ENCODE measurements at places on chromosomes 5 and 9.
A peak's percentile ranks its signal among the peaks of the same experiment; 100 is the strongest.

GRCh38 chr5:27392716-27393115 is 354.3 kb upstream of the CDH9 start:
- no peak for DNase-seq

DNA sequence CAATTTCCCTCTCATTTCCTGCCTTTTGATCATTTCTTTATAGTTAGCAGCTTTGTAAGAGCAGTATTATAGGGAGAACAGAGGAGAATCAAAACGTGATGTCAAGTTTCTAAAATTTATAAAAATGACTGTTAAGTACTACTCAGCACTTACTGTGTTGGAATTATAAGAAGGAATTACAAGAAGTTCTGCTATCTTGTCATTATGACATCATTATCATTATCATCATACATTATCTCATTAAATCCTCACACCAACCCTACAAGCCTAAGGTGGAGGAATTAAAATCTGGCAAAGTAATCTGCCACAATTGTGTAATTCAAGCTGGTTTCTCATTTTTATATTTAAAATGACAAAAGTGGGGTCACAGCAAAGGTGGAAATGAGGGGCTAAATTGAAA is 316.2 kb upstream of the CD180 start:
- DNase-seq: no peak

GRCh38 chr5:158658446-158659230 is 441.1 kb downstream of the EBF1 start:
- no peak for DNase-seq

DNA sequence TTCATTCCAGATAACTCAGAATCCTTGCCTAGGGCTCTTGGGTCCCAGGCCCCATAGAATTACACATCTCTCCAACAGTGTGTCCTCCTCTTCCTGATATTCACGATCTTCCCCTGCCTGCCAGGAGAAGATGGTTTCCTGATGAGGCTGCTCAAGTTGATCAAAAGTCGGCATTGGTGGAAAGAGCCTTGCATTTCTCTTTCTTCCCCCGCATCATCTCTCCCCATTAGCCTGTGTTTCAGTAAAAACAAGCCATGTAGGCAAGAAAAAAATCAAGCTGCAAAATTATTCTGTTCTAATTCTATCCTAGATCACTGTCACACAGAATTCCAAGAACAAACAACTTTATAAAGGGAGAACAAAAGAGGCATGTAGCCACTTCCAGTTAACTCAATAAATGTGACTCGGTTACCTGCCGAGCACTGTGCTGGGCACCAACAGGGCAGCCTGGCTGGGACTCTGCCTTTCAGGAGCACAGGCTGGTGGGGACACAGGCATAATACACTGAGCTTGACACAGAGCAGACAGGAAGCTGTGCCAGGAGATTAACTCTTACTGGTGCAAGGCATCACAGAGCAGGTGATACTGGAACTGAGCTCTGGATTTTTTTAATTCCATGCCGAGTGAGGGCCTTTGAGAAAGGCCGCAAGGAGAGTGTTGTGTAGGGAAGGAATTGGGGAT is 25.6 kb downstream of the TMOD1 start:
- no peak for DNase-seq

- DNase-seq: no peak
Measured at GRCh38 chr9:114059047-114059803, 18.9 kb downstream of the AMBP start.

- no peak for DNase-seq
Measured at GRCh38 chr5:66982056-66982387, 214.6 kb downstream of the CD180 start.

- no peak for DNase-seq
Measured at GRCh38 chr9:126164796-126165525, 161.7 kb upstream of the MVB12B start.

- DNase-seq: no peak
Measured at GRCh38 chr9:4027606-4028005, 272.3 kb downstream of the GLIS3 start.

- DNase-seq: no peak
Measured at GRCh38 chr5:90434116-90434714, 24.7 kb upstream of the CETN3 start.

DNA sequence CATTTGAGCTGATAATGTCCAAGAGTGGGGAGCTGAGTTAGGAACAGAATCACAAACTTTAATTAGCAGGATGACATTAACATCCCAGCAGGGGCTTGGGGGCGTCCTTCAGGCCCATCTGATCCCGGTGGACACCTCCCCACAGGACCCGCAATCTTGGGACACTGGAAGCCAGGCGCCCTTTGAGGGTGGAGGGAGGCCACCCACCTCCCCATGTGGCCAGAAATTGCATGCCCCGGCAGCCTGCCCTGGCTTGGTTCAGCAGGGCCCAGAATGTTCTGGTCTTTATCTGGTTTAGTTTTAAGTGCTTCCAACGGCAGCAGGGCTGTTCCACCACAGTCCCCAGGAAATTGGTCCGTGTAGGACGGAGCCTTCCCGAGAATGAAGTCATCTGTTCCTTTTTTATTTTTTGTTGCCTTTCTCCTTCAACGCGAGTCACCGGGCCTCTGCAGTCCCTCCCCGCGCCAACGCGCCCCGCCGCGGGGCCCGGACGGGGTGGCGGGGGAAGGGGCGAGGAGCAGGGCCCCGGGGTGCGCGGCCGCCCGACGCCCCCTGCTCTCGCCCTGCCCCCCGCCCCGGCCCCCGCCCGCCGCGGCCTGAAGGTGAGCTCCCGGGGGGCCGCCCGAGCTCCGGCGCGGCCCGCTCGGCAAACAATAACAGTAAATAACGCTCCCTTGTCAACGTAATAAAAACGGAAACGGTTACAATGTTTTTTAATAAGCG is 207.9 kb downstream of the C9orf50 start:
- peak; percentile 67 for DNase-seq

DNA sequence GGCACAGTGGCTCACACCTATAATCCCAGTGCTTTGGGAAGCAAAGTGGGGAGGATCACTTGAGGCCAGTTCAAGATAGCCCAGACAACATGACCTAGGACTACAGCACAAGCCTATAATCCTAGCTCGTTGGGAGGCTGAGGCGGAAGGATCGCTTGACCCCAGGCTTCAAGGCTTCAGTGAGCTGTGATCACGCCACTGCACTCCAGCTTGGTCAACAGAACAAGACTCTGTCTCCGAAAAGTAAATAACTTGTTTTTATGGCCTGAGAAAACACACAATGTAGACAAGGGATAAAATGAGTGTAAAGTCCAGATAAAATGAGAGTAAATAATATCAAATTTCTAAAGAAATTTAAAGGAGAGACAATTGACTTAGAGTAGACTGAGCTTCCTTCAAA is 26.3 kb downstream of the SHLD3 start:
- no peak for DNase-seq

GRCh38 chr9:77751341-77752091 is 103.4 kb upstream of the GNA14 start:
- DNase-seq: peak; percentile 36

- DNase-seq: no peak
Measured at GRCh38 chr9:98022447-98022846, 34.1 kb upstream of the NANS start.

DNA sequence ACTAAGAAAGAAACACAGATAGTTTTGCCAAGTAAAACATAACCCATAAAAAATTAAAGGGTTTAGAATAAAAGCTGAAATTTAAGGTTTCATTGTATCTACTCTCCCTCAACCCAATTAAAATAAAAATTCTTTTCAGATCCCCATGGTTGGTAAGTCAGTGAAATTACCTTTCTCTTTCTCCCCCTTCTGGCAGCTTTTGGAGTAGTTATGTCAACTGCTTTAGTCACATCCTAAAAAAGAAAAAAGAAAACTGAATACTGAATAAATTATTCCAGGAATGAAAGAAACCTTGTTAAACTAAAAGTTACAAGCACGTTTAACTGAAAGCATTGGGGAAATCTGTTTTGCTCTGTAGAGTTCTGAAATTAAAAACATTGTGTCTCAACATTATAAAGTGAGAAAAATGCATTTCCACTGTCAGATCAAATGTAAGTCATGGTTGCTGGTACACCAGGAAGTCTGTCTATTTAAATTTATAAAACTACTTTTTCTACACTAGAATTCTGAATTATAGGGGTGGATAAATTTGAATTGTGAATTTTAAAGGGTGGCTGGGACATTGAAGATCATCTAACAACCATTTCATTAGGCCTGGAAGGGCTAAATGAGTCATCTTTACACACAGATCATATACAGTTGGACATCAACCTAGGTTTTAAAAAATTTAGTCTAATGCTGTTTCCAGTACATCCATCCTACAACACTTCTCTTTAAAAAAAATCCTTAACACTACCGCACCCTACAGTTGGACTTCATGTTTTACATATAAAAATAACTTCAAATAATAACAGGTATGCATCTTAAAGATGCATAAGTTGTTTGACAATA is 24.7 kb downstream of the PSIP1 start:
- no peak for DNase-seq

DNA sequence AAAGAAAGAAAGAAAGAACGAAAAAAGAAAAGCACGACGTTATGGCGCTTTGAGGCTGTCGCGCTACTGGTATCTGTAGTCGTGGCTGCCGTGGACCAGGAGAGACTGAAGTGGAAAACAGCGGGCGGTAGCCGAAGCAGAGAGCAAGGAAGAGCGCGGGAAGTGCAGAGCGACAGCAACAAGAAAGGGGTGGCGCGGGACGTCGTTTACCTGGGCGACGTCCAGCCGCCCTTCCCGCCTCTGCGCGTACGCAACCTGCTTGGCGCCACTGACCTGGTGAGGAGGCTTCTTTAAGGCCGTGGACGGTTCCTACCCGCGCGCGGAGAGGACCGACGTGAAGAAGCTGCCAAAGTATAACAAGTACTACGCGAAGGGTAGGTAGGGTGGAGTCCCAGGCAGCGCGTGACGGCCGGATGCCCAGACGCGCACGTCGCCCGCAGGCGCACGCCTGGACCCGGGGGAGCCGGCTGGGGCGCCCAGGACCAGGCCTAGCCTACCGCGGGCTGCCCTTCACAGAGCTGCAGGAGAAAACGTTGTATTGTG is 15.4 kb downstream of the CCL28 start:
- DNase-seq: peak; percentile 44

GRCh38 chr5:1292846-1293415 is 1.9 kb downstream of the TERT start:
- DNase-seq: no peak

DNA sequence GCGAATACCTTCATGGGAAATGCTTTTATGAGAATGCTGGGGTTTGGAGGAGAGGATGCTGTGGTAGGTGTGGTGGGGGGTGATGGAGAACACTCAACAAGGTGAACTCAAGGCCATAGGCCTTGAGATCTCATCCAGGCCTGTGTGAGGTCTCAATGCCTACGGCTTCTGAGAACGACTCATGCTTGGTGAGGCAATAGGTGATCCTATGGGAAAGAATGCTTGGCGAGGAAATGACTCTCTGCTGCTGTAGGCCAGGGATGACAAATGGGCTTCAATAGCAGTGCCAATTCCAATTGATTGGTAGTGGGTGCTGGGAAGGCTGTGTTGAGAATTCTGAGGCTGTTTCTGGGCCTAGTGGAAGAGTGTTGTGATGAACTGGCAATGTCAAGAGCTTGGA is 280.2 kb upstream of the CLINT1 start:
- DNase-seq: no peak

DNA sequence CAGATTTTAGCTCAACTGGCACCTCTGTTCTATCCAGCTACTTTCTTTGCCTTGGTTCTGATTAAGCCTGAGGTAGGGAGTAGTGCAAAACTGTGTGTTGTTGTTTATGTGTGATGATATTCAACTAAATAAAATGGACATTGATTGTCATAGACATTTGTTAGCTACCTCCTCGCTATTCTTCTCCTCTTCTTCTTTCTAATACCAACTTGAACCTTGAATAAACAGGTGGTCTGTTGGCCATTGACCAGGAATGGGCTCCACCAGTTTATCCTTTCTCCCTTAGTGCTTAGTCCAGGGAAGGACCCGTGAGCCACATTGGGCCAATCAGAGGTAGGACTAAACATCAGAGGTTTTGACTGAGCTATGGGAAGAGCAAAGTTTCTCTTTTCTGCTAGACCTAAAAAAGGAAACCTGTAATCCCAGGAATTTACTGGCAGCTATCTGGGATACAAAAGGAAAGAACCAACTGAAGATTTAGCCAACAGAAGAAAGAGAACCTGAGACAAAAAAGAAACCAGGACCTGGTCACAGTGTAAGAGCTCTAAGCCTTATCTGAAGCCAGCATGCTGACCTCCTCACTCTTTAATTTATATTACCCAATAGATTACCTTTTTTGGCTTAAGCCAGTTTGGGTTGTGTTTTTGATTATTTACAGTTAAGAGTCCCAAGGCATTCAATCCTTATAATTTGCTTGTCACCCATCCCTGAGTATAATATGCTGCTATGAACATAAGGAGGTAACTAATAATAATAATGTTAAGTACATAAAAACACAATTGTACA is 5.3 kb upstream of the RNF145 start:
- no peak for DNase-seq

- no peak for DNase-seq
Measured at GRCh38 chr9:132002643-132003318, 76.9 kb downstream of the MED27 start.

DNA sequence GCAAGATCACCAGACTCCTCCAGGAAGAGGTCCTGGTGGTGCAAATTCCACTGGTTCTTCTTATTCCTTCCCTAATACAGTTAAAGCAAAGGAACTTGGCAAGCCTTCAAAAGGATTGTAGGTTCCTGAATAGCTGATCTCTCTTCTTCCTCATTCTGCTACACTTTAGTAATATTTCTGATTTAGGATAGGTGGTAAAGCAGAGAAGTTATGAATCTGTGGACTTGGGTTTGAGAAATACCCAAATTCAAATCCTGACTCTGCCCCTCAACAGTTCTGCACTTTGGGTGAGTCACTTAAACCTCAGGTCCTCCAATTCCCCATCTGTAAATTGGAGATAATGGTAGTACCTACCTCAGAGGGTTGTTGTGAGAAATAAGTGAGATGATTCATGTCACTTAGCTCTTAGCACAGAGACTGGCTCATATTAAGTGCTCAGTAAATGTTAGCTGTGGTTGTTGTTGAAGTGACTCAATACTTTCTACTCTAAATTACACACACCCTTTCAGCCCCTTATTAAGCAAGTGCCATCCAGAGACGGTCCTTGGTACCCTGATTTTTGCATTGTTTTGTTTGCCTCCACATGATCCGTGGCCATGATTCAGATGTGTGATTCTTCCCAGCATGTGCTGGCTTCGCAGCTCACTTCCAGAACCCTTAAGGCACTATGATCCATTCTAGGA is 5.2 kb downstream of the SH3RF2 start:
- peak; percentile 58 for DNase-seq

GRCh38 chr5:172160506-172160905 is 27.5 kb downstream of the STK10 start:
- no peak for DNase-seq

- DNase-seq: no peak
Measured at GRCh38 chr9:87667164-87667738, 58.7 kb upstream of the CTSL start.

DNA sequence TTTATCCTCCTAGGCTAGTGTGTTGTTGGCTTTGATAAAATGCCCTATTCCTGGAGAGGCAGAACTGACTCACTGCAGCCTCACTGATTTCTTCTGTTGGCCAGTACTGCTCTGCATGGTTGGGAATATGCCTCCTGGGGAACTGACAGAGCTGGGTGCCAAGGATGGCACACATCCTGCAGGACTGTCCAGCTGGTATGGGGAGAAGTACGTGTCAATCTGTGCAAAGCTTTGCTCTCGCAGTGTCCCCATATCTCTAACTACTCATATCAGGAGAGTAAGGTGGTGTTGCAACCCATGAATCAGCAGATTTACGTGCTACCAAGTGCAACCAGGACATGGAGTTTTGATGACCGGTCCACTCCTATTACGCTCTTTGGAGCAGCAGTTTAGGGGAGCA is 74.7 kb downstream of the TEK start:
- DNase-seq: no peak
